ENCODE measurements at places on chromosomes 2 and 18. TPM values are rescaled to one million over a fixed set of nuclear protein-coding genes. Genes with fewer than 3 reads are reported as not detected.

The TMEM247 gene
- not detected for total RNA-seq

The ZSWIM2 gene
- total RNA-seq = not detected

The LBH gene
- 123 TPM for total RNA-seq

The KCNJ3 gene
- 0.13 TPM for total RNA-seq

The MOGAT1 gene
- not detected for total RNA-seq

The INHA gene
- total RNA-seq = 1.0 TPM

The TRABD2A gene
- total RNA-seq = 0.49 TPM

The CPO gene
- total RNA-seq = 0.13 TPM

The MARCHF4 gene
- total RNA-seq = 0.89 TPM

The CCDC141 gene
- under 0.01 TPM for total RNA-seq

The KRCC1 gene
- total RNA-seq = 9.0 TPM

The HOXD12 gene
- total RNA-seq = not detected

The LMAN2L gene
- total RNA-seq = 13.1 TPM

The MIB1 gene
- total RNA-seq = 19.1 TPM

The SCYGR4 gene
- not detected for total RNA-seq

The SKA1 gene
- 35.8 TPM for total RNA-seq

The SCN7A gene
- total RNA-seq = 0.51 TPM

The DOCK10 gene
- 2.0 TPM for total RNA-seq
